Left colon (tissue), 2 donors: ENCODE measurements at places on chromosomes 2 and 18. TPM values are rescaled to one million over a fixed set of nuclear protein-coding genes. Genes with fewer than 3 reads are reported as not detected.

DNA sequence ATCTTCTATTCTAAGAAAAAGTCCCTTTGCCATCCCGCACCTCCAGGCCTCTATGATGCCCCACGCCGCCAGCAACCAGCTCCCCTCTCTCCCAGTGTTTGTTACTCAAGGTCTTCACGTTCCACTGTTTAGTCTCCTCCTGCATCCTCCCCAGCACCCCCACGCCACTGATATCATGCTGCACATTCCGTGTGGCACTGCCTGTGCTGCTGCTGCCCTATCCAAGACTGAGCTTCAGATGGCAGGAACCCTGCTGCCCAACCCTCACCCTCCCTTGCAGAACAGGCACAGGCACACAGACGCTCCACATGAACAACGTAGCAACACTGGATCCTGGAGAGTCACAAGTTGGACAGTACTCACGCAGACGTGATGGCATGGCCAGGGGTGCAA lies 35.3 kb downstream of the MYO5B start:
- peak; percentile 19 for DNase-seq

GRCh38 chr2:175726223-175726622 lies 275.8 kb downstream of the LNPK start:
- DNase-seq = no peak

Gene LONRF2
- 0.21 TPM for total RNA-seq

Gene SH3BP4
- total RNA-seq = 26.0 TPM

Gene RBMS1
- total RNA-seq = 18.6 TPM

Gene SEPTIN10
- 80.8 TPM for total RNA-seq

GRCh38 chr2:101464841-101465240 lies 10.1 kb downstream of the RFX8 start:
- no peak for DNase-seq

- DNase-seq = no peak
Observed at GRCh38 chr18:50126471-50126870, 68.5 kb downstream of the MYO5B start.

GRCh38 chr2:109376796-109377495 lies 236.8 kb downstream of the SEPTIN10 start:
- no peak for DNase-seq

Gene XDH
- 75.2 TPM for total RNA-seq

DNA sequence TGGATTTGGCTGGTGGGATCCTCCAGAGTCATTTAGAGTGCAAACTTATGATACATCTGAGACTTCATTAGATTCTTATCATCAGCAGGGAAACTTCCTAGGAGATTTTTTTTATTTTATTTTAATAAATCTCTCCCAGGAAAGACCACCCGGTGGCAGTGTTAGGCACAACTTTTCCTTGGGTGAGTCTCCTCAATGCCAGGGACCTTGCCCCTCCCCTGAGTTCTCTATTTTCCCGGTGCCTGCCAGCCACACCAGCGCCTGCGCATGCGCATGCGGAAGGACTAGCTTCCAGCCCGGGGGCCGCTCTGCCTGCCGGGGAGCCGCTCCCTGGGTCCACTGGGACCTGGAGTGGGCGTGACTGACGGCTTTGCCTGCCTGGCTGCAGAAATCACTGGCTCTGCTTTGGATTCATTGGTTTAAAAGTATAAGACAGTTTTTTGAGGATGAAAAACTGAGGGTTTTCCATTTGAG lies 86.6 kb downstream of the TMEM182 start:
- DNase-seq = peak; percentile 77

Gene SLC5A7
- 0.36 TPM for total RNA-seq

DNA sequence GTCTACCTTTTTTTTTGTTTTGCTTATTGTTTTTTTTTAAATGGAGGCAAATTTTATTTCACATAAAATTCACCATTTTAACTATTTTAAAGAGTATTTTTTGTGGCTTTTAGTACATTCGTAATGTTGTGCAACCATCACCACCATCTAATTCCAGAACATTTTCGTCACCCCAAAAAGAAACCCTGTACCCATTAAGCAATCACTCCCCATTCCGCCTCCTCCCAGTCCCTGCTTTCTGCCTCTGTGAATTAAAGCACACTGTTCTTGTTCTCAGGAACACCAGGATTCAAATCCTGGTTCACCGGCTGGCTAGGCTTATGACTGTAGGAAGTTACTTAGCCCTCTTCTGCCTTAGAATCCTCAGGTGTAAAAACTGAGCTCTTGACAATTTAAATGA lies 36.9 kb upstream of the EPAS1 start:
- no peak for DNase-seq

DNA sequence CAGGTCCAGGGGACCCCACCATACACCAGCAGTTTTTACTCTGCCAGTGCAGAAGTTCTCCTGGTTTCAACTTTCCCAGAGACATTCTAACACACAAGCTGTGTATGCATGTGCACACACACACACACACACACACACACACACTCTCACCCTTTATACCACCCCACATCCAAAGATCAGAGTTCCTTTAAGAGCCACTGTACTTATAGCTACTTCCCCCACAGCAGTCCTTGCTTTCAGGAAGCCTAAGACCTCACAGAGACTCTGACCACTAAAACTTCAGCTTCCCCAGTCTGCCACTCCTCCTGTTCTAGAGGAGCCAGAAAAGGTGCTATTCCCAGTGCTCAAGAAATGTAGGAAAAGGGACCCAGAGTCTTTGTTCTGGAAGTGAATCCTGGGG lies 107.8 kb downstream of the ZNF521 start:
- no peak for DNase-seq

GRCh38 chr2:3423492-3424170 lies 44.1 kb downstream of the TRAPPC12 start:
- DNase-seq = peak; percentile 40

Gene AMER3
- 0.42 TPM for total RNA-seq

DNA sequence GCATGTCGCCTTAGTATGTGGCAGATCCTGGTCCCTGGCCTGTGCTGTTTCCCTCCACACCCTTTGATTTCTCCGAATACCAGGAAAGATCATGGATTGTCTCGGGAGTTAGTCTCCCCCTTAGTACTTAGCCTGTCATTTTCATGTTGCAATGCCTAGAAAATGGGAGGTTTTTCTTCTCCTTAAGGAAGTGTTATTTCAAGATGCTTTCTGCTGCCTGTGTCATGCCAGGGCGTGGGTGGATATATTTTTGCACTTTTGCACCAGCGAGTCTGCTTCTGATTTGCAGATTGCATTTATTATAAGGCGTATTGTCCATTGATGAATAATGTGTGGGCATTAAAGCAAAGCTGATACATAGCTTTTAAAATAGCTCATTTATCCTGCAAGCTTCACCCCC lies 223.5 kb downstream of the NEDD4L start:
- DNase-seq = no peak

GRCh38 chr2:113686537-113686936 lies 59.5 kb downstream of the RABL2A start:
- DNase-seq = no peak

Gene TWIST2
- 1.7 TPM for total RNA-seq

Gene GPR155
- total RNA-seq = 2.3 TPM

- no peak for DNase-seq
Observed at GRCh38 chr2:23200068-23200786, 184.8 kb upstream of the KLHL29 start.

GRCh38 chr2:42138163-42139015 lies 30.8 kb upstream of the EML4 start:
- no peak for DNase-seq
